ENCODE measurements at places on chromosomes 2 and 18.

- DNase-seq: no peak
Observed at GRCh38 chr2:169768262-169768995, 30.2 kb upstream of the SSB start.

DNA sequence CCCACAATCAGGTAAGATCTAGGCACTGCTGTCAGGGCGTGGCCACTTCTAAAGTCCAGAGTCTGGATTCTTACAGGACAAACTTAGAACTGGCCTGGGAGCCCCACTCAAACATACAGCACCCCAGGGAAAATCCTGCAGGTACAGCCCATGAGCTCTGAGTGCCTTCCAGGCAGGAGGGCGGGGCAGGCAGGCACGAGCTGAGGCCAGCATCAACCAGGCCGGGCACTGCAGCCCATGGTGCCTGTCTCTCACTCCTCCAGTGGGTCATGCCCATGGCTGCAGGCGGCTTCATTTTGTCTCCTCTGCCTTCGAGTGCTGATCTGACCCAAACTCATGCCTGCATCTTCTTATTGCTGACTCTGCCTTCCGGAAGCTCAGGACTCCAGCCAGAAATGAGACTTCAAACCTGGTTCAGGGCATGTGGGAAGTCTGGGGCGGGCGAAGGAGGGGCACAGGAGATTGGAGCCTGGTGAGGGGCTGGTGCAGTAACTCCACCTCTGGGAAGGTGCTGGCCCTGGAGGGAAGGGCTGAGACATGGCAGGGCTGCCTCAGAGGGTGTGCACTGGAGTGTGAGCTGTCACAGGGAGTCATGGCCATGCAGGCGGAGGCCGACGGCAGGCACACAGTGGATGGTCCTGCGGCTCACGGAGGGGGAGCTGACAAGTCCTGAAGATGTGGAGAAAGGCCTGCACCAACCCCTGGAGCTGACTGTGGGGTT is 40.5 kb downstream of the HS6ST1 start:
- DNase-seq: no peak

DNA sequence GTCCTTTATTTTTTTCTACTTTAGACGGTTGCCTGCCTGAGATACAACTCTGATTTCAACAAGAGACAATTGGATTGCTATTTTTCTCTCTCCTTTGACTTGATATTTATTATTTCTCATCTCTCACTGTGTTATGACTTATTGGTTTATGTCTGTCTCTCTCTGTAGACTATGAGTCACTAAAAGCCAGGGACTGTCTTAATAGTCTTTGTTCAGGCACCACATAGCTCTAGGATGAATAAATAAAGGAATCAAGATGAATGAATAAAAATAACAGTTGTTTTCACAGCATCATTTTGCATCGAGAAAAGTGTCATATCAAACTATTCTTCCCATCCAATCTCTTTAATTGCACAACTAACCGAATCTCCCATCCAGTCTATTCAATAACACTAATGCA is 31.4 kb upstream of the CD28 start:
- no peak for DNase-seq

DNA sequence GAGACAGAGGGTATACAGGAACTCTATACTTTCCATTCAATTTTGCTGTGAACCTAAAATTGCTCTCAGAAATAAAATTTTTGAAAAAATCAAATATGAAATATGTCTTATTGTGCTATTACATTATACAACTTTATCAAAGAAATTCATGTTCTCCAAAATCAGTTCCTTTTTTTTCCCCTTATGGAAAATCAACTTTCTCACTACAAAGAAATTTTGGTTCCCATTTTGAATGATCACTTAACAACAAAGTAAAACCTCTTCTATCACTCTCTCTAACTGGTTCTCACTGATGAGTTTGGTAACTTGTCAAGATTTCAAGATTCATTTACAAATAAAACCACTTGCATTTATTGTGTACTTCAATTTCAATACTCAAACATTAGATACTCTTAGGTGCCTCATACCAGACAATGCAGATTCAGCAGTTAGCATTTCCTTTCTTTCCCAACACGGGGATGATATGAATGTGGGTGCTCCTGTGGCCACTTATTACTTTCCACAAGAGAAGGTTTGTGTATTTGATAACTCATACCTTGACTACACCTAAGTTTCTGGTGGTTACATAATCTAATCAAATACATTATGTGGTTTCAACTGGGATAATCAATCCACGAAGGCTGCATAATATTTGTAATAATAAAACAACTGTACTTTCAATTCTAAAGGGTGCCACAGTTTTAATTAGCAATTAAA is 6.4 kb downstream of the PSME4 start:
- DNase-seq: no peak

GRCh38 chr2:238077292-238077691 is 16.5 kb downstream of the SCLY start:
- DNase-seq: no peak

GRCh38 chr2:156083763-156084493 is 248.6 kb downstream of the NR4A2 start:
- no peak for DNase-seq

- no peak for DNase-seq
Observed at GRCh38 chr2:189056200-189057106, 82.3 kb downstream of the COL3A1 start.

- no peak for DNase-seq
Observed at GRCh38 chr18:30491815-30492551, 550.6 kb downstream of the DSC3 start.

GRCh38 chr2:11200651-11201050 is 45.4 kb downstream of the SLC66A3 start:
- no peak for DNase-seq

GRCh38 chr2:20621366-20622295 is 29.3 kb downstream of the HS1BP3 start:
- no peak for DNase-seq

DNA sequence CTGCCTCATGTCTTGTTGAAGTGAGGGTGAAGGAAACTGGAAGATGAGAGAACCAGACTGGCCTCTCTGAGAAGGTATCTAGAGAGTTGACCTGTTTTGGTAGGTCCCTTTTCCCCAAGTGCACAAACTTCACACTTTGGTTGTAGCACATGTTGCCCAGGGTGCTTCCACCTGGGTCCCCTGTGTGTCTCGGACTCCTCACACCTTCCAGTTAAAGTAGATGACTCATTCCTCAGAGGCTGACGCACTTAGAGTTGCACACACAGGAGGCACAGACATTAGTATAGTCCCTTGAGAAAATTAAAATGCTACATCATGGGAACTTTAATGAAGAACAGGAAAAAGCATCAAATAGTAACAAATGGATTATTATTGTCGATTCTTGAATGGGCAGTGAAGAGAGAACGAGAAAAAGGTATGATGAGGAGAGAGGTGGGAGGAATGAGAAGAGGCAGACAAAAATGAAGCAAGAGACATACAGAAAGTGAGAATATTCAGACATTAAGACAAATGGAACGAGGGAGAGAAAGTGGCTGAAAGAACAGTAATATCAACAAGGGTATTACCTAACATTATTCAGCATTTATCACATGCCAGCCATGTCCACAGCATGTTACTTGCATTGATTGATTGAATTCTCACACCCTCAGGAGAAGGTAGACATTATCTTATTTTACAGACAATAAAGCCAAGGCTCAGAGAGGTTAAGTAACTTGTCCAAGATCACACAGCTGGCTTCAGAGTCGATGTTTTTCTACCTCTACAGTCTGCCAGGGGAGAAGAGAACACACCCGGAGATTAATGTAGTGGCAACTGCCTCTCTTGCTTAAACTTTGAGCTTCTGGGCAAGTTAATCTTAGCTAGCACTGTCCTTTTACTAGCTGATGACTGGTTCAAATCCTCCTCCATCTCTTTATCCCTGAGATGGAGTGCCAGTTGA is 68.6 kb downstream of the FHOD3 start:
- no peak for DNase-seq

- no peak for DNase-seq
Observed at GRCh38 chr2:217802266-217802665, 200.5 kb downstream of the TNS1 start.

- no peak for DNase-seq
Observed at GRCh38 chr2:65386989-65387388, 45.4 kb downstream of the SPRED2 start.

GRCh38 chr2:25347205-25347815 is 5.6 kb upstream of the DNMT3A start:
- DNase-seq: no peak

DNA sequence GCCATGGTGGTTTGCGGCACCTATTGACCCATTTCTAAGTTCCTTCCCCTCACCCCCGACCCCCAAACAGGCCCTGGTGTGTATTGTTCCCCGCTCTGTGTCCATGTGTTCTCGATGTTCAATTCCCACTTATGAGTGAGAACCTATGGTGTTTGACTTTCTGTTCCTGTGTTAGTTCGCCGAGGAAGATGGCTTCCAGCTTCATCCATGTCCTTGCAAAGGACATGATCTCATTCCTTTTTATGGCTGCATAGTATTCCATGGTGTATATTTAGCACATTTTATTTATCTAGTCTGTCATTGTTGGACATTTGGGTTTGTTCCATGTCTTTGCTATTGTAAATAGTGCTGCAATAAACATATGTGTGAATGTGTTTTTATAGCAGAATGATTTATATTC is 183.6 kb downstream of the GBX2 start:
- no peak for DNase-seq

- no peak for DNase-seq
Observed at GRCh38 chr18:63963615-63964256, 6.1 kb upstream of the SERPINB8 start.

DNA sequence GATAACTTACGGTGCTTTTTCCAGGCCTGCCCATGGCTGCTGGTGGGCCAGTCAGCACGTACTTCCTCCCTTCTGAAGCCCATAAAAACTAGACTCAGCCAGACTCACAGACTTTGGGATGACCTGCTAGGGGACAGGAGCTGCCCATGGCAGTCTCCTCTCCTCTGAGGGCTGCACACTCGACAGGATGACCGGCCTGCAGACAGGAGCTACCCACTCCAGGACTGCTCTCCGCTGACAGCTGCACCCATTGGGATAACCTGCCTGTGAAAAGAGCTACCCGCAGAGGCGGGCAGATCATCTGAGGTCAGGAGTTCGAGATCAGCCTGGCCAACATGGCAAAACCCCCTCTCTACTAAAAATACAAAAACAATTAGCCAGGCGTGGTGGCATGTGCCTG is 75.4 kb downstream of the EPB41L3 start:
- DNase-seq: no peak

DNA sequence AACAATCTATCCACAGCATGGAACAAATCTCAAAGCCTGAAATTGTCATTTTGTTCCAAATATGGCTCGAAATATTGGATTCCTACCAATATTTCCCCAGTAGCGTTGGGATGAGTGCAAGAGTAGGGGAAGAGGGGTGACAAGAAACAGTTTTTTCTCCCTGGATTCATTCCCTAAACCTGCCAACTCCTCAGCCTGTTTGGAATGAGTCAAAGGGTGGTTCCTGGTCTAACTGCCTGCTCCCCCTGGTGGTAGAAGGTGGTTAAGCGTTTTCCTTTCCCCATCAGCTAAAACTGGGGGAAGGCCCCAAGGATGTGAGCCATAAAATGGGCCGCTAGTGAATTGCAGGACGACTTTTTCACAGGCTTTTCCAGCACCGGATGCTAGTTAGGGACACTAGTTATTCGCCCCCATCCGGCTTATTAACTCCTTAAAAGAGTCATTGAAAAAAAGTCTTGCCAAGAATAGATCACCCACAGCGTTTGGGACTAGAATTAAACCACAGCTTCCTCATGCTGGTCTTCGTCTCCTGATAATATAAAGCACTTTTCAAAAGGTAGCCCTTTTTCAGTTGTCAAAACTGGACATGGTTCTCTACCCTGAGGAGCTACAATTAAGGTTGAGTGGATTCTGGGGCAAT is 72.5 kb downstream of the DHRS9 start:
- DNase-seq: peak; percentile 15

GRCh38 chr18:52402814-52403213 is 62.8 kb downstream of the DCC start:
- DNase-seq: no peak

GRCh38 chr2:240179186-240179815 is 38.8 kb upstream of the OTOS start:
- DNase-seq: no peak

- no peak for DNase-seq
Observed at GRCh38 chr2:227335713-227336112, 10.7 kb downstream of the MFF start.

- DNase-seq: no peak
Observed at GRCh38 chr18:34972765-34973414, 68.3 kb upstream of the MAPRE2 start.

- DNase-seq: no peak
Observed at GRCh38 chr2:179349670-179350303, 85.2 kb upstream of the SESTD1 start.

DNA sequence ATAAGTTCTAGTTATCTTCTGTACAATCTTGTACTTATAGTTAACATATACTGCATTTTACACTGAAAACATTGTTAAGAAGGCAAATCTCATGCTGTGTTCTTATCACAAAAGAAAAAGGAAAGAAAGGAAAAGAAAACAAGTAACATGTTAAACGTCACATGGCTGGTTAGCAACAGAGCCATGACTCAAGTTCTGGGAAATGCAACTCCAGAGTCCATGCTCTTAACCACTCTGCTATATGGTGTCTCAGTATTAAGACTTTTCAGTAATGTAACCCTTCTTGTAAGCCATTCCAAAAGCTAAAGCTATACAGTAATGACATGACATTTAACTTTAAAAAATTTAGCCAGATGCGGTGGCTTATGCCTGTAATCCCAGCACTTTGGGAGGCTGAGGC is 181.4 kb downstream of the BARD1 start:
- no peak for DNase-seq

- DNase-seq: peak; percentile 50
Observed at GRCh38 chr2:207334624-207335371, 169.1 kb upstream of the KLF7 start.

- DNase-seq: no peak
Observed at GRCh38 chr18:32974421-32975162, 201.8 kb upstream of the KLHL14 start.

DNA sequence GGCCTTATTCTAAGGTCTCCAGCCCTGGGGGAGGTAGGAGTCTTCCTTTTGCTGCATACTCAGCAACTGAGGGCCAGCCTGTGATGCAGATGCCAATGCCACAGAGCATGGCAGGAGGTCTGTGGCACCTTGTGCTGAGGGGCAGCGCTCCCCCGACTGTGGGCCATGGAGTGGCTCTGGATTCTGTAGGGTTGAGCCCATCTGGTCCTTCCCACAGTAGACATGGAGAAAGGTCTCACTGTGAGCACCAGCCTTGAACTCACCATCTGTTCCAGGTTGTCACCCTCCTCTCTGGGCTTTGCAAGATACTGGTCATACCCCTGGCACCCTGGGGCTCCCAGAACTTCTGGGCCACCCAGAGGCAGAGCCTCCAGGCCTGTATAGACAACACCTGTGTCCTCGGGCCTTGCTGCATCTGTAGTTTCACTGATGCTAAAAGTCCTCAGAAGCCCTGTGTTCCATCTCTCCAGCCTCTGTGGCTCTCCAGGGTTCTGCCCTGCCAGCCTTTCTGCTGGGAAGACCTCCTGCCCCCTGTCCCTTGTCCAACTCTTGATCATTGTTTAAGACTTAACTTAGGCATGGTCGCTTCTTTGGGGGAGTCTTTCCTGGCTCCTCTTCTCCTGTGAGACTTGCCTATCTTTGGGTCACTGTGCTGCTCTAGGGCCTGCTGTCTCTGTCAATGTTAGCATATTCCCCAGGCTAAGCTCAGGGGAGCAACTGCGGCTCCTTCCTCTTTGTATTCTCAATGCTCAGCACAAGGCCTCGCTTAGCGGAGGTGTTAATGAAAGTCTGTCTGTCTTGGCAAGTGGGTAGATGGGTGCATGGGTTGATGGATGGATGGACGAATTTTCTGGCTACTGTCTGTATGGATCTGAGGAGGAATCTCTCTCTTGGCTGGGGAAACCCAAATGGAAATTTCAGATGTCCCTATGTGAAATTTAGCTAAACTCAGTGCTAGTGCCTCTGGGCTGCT is 160.9 kb downstream of the DYSF start:
- no peak for DNase-seq
